ENCODE measurements at places on chromosomes 6 and 20.

- DNase-seq: no peak
Measured at GRCh38 chr6:25038300-25038699, 102.5 kb upstream of the RIPOR2 start.

- no peak for DNase-seq
Measured at GRCh38 chr20:25360631-25361286, 29.9 kb downstream of the ABHD12 start.

- peak; percentile 47 for DNase-seq
Measured at GRCh38 chr20:36754656-36755222, 8.8 kb upstream of the NDRG3 start.

DNA sequence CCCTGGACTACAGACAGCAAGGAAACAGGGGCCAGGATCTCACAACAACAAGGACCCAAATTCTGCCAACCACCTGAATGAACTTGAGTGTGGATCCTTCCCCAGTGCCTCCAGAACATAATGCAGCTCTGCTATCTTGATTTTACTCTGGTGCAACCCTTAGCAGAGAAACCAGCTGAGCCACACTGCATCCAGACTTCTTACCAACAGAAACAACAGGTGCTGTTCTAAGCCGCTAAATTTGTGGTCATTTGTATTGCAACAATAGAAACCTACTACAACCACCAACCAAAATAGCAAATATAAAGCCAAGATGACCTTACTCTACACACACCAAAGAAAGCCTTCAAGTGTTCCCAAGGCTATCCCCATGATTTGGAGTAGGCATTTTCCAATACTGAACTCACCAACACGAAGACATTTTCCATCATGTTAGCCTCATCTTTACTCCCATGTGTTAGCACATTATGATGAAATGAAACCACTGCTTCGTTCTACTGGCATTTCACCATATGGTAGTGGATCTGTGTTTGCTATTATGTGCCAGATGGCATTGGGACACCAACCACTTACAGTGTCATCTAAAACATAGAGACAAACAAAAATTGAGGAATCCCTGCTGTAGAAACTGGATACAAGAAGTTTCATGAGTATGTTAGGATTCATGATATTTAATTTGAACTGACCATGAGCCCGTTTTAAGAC is 249.8 kb upstream of the ID4 start:
- DNase-seq: no peak

DNA sequence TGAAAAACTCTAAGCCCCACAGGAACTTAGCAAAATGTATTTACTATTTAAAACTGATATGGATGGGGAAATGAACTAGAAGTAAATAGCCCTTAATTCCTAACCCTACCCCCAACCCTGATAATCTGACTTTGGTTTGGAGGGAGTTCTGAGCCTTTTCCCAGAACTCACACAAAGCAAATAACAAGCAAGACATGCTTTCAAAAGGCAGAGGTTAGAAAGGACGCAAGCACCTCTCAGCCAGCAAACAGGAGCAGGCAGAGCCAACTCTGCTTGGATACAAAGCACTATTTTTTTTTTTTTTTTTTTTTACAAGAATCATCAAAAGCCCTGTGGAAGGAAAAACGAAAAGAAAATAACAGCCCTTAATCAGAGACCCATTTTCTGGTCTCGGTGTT is 58.7 kb downstream of the SLC22A23 start:
- DNase-seq: no peak

GRCh38 chr6:7496266-7496875 is 45.1 kb upstream of the DSP start:
- no peak for DNase-seq

- peak; percentile 35 for DNase-seq
Measured at GRCh38 chr6:99822741-99823512, 171.1 kb downstream of the MCHR2 start.

All from NCI-H2029 (cell line).